ENCODE measurements at places on chromosomes 5 and 9.

DNA sequence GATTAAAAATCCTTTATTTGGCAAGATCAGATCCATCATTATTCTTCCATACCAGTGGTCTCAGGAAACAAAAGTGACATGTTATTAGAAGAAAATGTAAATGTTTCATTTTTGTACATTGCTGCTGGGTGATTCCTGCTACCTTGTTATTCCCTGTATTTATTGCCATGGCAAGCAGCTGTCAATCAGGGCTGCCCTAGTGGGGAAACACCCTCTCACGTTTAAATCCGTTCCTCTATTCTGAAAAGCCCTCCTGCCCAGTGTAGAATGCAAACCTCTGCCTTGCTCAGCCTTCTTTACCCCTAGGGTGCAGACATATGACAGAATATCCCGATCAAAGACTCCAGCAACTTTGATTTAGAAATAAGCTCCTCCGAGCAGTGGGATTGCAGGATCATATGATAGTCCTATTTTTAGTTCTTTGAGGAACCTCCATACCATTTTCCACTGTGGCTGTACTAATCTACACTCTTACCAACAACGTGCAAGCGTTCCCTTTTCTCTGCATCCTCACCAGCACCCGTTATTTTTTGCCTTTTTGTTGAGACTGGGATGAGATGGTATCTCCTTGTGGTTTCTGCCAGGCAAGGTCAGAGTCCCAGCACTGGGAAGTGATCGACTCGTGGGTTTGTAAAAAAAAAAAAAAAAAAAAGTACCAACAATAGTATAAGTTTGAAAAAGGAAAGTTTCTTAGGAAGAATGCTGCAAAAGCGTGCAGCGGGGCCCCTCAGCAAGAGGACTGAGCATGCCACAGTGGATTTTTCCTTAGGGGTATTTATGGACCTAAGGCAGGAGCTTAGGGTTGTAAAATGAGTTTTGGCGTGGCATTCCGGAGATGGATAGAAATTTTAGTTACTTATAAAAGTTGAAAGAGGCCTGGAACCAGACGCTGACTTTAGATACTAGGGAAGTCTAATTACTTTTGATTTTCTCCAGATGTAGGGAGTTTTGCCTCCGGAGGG is 66.7 kb downstream of the HRH2 start:
- no peak for DNase-seq
- no peaks in the 10 kb centered on the region for H3K4me1 ChIP-seq
- no peaks in the 10 kb centered on the region for H3K36me3 ChIP-seq
- H3K4me3 ChIP-seq, result no peak overlapping the region

DNA sequence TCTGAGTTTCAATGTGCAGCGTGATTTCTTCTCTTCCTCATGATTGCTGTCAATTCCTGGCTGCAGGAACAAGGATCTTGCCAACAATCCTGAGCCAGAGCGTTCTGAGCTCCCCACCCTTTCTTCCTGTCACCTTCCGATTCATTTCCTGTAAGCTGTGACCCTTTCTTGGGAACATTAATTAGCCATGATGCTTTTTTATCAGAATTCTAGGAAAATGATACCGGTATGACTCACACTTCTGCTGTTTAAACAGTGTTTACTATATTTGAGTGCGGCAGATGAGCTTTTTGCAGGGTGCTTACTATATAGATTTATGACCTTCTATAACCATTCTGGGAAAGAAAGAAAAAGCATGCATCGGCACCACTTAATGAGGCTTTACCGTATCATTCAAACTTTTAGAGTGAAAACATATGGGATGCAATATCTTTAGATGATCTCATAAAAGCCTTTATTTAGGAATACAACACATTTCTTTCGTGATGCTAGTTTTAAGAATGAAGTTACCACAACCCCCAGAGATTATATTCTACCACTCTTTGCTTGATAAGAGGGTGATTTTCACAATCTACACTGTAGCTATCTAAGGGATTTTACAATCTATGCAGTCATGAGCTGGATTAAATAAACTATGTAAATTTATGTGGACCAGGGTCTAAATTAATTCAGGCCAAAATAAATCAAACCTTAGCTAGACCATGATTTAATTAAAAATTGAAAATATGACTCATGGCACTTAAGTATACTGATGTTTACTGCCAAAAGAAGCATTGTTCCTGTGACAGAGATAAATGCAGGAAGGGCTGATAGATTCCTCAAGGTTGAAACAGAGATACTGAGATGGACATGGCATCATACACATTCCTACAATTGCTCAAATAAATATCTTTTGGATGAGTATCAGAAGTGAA is 38.0 kb upstream of the OSMR start:
- H3K4me1 ChIP-seq, result peaks cover 18% of the 10 kb centered on the region
- H3K36me3 ChIP-seq, result no peaks in the 10 kb centered on the region
- peak overlapping the region; percentile 73 for H3K27ac ChIP-seq
- no peaks in the 10 kb centered on the region for H3K27me3 ChIP-seq
- DNase-seq, result no peak

DNA sequence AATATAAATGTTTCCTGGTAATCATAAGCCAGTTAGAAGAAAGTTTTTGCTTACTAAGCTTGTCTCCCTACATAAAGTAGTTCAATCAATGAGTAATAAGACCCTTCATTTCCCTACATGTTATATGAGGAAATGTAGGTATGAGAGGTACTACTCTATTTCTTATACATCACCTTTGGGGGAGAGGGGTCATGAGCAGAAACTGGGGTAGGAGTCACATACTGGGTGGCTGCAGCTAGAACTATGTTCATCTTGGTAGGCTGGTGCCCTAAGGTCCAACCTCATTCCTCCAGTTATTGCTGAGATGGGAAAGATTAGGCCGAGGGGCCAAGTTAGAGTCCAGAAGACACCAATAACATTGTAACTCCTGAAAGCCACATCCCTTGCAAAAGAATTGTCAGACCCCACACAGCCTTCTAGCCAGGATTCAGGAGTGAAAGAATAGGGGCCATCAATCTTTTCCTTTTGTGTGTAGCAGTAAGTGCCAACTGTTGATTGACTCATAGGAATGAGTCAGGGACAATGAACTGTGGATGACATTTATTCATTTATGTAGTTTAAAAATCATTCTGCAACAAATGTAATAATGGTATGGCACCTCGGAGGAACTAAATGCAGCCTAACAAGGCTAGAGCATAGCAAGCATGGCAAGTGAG is 21.6 kb upstream of the SREK1 start:
- H3K27ac ChIP-seq, result no peak overlapping the region
- H3K27me3 ChIP-seq, result no peaks in the 10 kb centered on the region
- H3K4me3 ChIP-seq, result no peak overlapping the region
- no peak for DNase-seq
- no peaks in the 10 kb centered on the region for H3K4me1 ChIP-seq
- H3K36me3 ChIP-seq, result no peaks in the 10 kb centered on the region

DNA sequence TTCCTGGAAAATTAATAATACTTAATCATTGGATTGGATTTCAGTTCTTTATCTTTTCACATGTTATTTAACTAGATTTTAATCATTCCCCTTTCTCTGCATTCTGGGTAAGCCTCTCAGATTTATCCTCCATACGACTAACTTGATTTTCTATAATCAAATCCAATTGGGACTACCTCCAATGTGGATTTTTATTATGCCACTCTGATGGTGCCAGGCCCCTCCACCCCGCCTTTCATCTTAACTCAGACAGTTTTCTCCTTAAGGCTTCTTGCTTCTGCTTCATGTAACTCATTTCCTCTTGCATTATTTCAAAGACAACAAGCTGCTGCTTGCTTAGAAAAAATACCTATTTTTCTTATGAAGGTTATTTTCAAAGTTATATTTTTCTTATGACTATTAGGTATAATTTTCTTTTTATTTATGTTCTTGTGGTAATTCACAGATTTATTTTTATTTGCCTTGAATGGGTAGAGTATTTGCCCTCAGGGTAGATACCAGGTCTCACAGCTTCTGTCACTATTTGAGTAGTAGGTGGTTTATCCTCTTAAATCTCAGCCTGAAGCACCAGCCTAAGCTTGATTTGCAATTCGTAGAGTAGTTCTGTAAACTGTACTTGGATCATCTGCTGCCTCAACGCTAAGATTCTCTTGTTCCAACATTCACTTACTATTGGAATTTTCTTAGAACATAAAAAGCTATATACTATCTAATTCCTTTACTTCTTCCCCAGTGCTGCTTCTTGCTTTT is 659.0 kb upstream of the ARRDC3 start:
- H3K27ac ChIP-seq, result no peak overlapping the region
- peaks cover 4% of the 10 kb centered on the region for H3K4me1 ChIP-seq
- H3K36me3 ChIP-seq, result no peaks in the 10 kb centered on the region
- no peak overlapping the region for H3K4me3 ChIP-seq
- peaks cover 4% of the 10 kb centered on the region for H3K27me3 ChIP-seq
- no peak for DNase-seq

DNA sequence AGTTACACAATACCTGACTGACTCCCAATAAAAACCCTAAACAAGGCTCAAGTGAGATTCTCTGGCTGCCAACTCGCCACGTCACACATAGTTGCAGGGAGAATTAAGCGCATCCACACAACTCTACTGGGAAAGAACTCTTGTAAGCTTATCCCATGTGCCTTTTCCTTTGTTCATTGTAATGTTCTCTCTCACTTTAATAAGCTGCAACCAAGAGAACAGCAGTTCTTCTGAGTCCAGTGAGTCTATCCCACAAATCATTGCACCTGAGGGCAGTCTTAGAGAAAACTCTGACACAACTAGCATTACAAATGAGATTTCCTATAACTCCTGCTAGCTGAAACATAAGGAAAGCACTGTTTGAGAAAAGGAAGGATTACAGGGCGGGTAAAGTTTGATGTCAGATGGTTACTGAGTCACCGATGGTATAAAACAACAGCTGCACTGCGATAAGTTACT is 27.4 kb downstream of the CENPK start:
- DNase-seq, result no peak
- no peaks in the 10 kb centered on the region for H3K4me1 ChIP-seq
- H3K27ac ChIP-seq, result no peak overlapping the region
- no peak overlapping the region for H3K4me3 ChIP-seq

GRCh38 chr9:131635892-131636291 is 90.6 kb downstream of the PRRT1B start:
- DNase-seq, result no peak
- H3K4me1 ChIP-seq, result peaks cover 43% of the 10 kb centered on the region
- peak overlapping the region; percentile 90 for H3K27ac ChIP-seq
- no peaks in the 10 kb centered on the region for H3K27me3 ChIP-seq

- H3K4me3 ChIP-seq, result no peak overlapping the region
- peaks cover 40% of the 10 kb centered on the region for H3K4me1 ChIP-seq
- H3K36me3 ChIP-seq, result no peaks in the 10 kb centered on the region
- peak overlapping the region; percentile 99 for H3K27ac ChIP-seq
Observed at GRCh38 chr9:72444435-72444834, 77.0 kb upstream of the TMC1 start.

GRCh38 chr9:15249042-15249818 is 57.8 kb downstream of the TTC39B start:
- DNase-seq, result no peak
- no peak overlapping the region for H3K27ac ChIP-seq
- H3K4me3 ChIP-seq, result no peak overlapping the region

- H3K4me3 ChIP-seq, result no peak overlapping the region
- H3K36me3 ChIP-seq, result peaks cover 27% of the 10 kb centered on the region
- peaks cover 21% of the 10 kb centered on the region for H3K4me1 ChIP-seq
- DNase-seq, result no peak
Observed at GRCh38 chr9:71743217-71743705, 25.1 kb downstream of the CEMIP2 start.

DNA sequence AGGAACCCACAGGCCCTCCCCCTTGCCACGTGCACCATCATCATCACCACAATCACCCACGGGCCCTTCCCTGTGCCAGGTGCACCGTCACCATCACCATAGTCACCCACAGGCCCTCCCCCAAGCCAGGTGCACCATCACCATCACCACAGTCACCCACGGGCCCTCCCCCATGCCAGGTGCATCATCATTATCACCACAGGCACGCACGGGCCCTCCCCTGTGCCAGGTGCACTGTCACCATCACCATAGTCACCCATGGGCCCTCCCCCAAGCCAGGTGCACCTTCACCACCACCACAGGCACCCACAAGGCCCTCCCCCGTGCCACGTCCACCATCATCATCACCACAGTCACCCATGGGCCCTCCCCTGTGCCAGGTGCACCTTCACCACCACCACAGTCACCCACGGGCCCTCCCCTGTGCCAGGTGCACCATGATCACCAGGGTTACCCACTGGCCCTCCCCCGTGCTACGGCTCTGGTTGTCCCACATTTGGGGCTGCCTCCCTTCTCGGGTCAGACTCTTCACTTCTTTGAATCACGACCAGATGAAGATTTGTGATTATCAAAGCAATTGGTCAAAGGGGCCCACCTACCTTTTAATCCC is 69.1 kb upstream of the OLFM1 start:
- no peaks in the 10 kb centered on the region for H3K27me3 ChIP-seq
- H3K36me3 ChIP-seq, result no peaks in the 10 kb centered on the region
- no peak overlapping the region for H3K27ac ChIP-seq
- H3K4me3 ChIP-seq, result no peak overlapping the region
- peaks cover 12% of the 10 kb centered on the region for H3K4me1 ChIP-seq
- no peak for DNase-seq

DNA sequence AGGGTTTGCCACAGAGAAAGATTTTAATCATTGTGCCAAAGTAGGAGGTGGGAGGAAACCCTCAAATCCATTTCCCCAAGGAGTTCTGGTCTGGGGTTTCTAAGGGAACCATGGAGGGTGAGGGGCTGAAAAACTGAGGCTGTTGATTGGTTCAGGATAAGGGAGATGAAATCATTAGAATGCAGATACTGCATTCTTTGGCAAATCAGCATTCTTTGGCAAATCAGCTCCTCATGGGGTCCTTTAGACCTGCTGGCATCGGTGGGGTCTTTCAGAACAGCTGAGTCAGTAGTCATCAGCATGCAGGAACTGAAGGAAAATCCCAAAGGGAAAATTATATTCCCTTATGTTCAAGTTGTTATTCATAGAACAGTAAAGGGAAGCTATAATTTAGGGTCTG is 585.5 kb downstream of the ISL1 start:
- H3K4me1 ChIP-seq, result no peaks in the 10 kb centered on the region
- no peak overlapping the region for H3K27ac ChIP-seq
- no peak overlapping the region for H3K4me3 ChIP-seq
- H3K27me3 ChIP-seq, result no peaks in the 10 kb centered on the region
- DNase-seq, result no peak
